ENCODE measurements at places on chromosomes 1 and 21.

- no peak for DNase-seq
Observed at GRCh38 chr1:67211589-67212563, 45.6 kb downstream of the IL23R start.

- no peak for DNase-seq
Observed at GRCh38 chr1:79460773-79461436, 454.4 kb upstream of the ADGRL4 start.

GRCh38 chr1:10479296-10479695, 4.5 kb downstream of the PEX14 start:
- no peak for DNase-seq

DNA sequence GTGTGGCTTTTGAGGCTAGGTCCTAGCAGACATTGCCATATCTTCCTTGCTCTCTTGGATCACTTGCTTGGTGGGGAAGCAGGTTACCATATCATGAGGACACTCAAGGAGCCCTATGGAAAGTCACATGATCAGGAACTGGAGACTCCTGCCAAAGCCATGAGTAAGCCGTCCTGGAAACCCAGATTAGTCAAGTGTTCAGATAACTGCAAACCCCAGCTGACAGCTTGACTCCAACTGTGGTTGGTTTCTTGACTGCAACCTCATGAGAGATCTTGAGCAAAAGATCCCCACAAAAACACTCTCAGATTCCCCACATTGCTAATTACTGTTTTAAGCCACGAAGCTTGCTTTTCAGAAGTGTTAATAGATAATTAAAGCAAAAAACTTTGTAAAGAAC, 58.6 kb downstream of the CACNA1E start:
- no peak for DNase-seq

DNA sequence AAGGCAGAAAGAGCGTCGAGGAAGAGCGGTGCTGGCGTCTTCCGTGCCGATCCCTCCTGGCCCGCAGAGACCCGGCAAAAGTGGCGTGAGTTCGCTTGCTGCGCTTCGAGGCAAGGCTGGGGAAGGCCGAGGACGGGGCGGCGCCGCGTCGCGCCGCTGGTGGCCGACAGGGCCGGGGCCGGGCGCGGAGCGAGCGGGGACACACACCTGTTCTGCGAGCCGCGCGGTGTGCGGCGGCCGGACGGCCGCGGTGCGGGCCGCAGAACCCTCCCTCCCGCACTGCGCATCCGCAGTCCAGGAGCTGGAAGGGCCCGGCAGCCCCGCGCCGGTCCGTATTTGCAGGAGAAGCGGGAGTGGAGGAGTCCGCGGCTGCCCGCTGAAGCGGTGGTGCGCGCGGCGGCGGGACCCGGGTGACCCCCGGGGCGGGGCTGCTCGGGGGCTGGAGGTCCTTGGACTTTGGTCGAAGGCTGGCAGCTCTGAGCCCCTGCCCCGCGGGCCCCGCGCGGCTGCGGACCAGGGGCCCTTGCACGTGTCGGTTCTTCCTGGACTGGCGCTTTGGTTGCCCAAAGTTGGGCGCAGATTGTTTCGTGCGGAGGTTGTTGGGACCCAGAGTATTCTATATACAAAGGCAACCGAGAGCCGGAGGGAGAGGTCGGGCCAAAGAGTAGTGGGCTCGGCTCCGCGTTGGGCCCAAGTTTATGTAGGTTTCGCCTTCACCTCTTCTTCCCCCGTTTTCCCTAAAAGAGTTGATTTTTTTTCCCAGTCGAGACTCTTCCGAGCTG, 2.6 kb downstream of the RNF220 start:
- no peak for DNase-seq

DNA sequence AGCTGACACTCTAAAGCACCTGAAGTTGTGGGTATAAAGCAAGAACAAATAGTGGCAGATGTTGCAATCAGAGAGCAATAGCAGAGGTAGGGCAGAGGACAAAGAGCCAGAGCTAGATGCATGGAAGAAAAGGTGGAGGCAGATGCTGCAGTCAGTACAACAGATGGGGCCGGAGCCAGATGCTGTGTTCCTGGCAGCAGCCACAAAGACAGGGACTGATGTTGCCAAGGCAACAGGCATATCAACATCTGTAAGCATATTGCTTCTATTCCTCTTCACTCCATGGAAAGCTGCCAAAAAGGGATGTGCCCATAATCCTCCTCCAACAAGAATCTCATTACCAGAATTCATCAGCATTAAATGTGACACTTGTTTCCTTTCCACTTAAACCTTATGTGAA, 108.0 kb downstream of the TNNI3K start:
- no peak for DNase-seq

DNA sequence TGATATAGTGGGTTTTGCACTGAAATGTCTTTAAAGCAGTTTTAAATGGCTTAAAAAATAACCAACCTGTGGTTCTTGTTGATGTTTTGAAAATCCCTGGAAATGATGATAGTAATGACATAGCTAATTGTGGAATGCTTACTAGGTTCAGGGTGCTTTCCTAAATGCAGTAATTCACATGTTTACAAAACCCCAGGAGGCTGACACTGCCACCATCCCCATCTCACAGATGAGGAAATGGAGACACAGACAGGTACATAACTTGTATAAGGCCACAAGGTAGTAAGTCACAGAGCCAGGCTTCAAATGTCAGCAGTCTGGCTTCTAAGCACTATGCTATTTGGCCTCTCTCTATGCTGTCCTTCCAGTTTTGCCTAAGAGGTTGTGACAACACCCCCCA, 40.6 kb downstream of the C8B start:
- DNase-seq: no peak

- DNase-seq: peak; percentile 36
Observed at GRCh38 chr1:6743189-6744101, 41.8 kb upstream of the CAMTA1 start.

GRCh38 chr1:152225678-152226077, 1.7 kb upstream of the HRNR start:
- no peak for DNase-seq

- no peak for DNase-seq
Observed at GRCh38 chr1:14599800-14600199, 1.3 kb downstream of the KAZN start.

DNA sequence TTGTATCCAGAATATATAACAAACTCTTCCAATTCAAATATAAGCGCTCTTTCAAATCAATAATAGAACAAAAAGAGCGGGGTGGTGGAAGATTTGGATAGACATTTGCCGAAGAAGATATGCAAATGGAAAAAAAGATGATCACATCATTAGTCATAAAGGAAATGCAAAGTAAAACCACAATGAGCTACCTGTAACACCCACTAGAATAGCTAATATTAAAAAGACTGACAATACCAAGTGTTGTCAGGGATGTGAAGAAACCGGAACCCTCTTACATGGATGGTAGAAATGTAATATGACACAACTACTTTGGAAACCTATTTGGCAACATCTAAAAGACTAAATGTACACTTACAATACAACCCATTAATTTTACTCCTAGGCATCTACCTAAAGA, 5.7 kb upstream of the TRAF5 start:
- no peak for DNase-seq

DNA sequence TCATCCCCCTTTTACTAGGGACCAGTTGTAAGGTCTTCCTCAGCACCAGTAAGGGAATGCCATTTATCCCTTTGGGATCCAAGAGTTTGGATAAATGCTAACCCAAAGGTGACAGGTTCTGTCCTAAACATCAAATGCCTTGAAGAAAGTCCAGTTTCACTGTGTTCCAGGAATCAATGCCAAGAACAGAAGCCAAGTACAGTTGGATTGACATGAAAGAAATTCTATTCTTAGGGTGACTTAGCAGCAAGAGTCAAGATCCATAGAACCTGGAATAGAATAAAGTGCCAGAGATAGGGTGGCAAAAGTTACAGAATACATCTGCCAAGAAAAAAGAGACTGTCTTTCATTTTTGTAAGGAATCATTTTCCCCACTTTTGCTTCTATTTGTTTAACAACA, 94.9 kb upstream of the ADAMTS5 start:
- DNase-seq: no peak

DNA sequence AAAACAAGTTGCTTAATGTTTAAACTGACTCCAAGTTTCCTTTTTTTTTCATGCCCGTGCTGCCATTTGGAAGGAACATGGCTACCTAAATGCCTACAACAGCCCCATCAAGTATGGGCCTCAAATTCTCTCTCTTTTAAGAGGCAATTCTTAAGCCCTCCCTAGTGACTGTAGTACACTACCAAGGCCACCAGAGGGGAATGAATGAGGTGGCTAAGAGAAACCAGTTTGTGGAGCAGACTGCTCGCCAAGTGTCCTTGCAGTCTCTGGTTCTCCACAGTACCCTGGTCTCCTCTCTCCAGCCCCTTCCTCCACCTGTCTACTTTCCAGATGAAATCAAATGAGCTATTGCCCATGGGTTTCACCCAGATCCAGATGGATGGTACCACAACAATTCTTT, 1809.6 kb downstream of the BRINP3 start:
- no peak for DNase-seq

- no peak for DNase-seq
Observed at GRCh38 chr1:31640179-31640578, 4.5 kb downstream of the PEF1 start.

DNA sequence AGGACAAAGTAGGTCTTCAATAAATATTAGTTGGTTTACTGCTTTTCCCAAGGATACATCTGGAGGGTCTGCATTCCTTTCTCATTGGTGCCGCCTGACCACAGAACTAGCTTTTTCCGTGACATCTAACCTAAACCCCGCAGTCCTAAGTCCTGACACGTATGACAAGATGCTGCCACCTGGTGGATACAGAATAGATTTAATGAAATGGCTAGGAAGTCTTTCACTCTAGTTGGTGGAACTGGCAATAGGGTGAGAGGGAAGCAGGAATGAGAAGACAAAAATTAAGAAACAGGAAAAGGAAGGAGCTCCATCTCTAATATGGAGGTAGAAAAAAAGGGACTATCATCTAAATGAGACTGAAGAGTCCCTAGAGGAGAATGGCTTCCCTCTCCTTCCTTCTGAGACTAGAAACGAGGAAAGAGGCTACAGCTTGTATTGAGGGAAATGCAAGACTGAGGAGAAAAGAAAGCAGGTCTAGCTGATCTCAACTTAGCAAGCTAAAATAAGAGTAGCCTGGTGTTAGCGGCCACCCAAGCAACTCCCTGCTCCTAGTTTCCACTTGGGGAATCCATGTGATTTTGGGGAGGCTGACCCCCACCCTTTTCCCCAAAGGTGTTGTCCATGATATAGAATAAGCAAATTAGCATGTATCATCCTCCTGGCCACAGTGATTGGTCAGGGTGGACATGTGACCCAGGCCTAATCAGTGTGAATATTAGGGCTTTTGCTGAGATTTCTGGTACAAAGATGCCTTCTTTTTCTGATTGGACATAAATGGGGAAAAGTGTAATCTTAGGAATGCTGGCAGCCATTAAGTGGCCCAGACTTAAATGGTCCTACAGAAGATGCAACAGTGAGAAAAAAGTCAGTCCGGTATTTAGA, 5.9 kb downstream of the RFX5 start:
- peak; percentile 72 for DNase-seq

DNA sequence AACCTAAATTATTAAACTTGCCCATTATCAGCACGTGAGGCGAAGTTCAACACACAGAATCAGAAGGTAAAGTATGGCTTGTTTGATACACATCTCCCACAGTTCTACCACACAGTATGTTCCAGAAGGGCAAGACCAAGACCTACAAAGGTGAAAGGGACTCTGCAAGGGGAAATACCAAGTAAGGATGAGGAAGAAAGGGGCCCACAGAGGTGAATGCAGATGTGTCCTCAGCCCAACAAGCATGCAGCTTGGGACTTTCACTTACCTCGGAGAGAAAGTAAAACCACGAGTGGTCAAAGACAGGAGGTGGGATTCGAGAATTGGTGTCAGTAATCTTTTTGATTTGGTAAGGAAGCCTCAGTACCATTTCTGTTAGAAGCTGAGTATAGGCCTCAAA, 85.8 kb downstream of the UBR4 start:
- no peak for DNase-seq

DNA sequence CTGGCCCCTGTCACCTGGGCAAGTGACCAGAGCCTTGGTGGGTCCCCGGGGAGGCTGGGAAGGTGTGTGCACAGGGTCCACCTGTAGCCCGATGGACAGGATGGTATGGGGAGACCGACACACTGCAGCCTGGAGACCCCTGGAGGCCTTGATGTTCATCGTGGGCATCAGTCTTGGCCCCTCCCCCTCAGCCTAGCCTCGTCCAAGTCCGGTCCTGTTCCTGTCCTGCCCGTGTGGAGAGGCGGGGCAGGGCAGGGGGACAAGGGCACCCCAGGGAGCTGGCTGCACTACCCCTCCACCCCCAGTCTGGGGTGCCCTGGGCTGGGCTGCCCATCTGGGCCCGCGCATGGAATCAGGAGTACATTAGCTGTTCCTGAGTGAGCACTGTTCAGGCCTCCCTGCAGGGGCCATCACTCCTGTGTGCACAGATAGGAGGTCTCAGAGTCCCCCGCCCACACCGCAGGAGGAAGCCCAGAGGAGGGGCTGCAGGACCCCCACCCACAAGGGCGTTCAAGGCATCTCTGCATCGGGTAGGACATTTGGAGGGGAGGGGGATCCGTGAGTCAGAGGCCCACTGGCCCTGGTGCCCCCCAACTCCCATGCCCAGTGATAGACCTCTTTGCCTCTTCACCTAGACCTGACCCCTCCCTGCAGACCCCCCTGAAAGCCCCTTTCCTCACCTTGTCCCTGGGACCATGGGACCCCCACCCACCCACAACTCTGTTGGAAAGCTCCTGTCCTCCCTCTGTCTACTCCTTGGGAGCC, 63.2 kb downstream of the WNT9A start:
- DNase-seq: no peak

GRCh38 chr1:31041529-31041928, 24.0 kb downstream of the PUM1 start:
- DNase-seq: no peak

DNA sequence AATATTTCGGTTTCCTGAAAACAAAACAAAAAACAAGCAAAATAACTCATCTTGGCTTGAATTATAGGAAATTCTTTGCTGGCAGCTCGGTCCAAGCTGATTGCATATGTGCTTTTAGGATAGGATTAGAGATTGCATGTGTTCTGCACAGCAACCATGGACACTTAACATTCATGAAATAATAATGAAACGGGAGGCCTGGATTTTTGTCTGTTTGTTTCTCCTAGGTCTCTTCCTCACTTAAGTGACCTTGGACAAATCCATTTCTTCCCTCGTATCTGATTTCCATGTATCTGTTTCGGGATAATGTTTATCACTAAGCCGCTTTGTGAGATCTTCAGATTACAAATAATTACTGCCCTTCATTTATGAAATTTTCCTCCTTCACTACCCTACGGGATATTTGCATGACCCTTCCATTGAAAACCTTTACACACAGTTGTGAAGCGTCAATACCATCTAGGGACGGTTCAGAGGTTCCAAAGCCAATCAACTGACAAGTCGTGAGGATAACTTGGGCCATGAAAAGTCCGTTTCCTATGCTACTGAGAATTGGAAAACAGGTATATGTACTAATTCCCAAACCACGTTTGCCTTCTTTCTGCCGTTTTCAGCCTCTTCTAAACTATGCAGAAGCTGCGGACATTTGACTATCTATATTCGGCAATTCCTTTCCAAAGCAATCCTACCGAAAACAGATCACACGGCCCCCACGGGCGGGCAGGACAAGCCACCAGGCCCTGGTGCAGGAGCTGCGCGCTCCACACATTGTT, 1.3 kb upstream of the H3-3A start:
- no peak for DNase-seq
